ENCODE measurements at places on chromosomes 4 and X.

- DNase-seq: no peak
Measured at GRCh38 chr4:82138374-82138773, 235.4 kb downstream of the HNRNPD start.

DNA sequence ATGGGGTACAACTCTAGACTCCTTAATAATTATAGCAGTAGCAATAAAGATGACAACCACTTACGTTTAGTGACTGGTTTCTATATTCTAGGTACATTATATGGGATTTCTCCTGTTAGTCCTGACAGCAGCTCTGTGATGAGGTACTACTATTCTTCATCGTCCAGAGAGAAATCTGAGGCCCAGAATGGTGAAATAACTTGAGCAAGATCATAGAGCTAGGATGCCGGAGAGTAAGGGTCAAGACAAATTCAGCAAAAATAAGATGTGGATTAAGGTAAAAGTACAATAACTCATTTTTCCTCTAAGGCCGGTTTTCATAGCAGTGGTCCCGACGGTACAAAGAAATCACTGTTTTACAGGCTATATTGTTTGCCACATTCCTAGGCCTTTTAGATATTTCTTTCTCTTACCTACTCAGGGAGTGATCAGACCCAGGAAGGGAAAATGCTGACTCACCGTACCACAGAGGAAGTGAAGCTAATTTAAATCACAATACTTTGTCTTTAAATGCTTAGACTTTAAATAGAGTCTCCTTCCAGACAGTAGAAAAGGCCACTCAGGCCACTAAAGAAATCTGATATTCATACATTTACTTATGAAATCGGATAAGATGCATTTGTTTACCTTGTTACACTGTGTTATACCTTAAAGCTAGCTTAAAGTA is 2023.0 kb upstream of the AGA start:
- DNase-seq: no peak

GRCh38 chr4:115128037-115128436 is 14.6 kb upstream of the NDST4 start:
- no peak for DNase-seq

DNA sequence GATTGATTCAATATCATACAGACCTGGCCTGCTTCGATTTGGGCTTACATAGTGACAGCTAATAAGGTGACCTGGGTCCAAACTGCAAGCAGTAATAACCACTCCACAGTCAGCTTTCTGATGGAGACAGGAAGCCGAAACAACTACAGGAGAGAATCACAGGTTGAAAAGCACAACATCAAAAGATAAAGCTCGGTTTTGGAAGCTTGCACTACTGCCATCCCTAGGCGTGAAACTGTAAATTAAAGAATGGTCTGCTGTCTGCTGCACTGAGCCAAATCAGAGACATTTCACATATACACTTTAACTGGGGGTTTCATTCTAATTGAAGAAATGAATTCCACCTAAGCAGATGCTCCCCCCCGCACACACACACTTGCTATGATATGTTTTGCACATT is 116.3 kb downstream of the DHX15 start:
- DNase-seq: no peak

DNA sequence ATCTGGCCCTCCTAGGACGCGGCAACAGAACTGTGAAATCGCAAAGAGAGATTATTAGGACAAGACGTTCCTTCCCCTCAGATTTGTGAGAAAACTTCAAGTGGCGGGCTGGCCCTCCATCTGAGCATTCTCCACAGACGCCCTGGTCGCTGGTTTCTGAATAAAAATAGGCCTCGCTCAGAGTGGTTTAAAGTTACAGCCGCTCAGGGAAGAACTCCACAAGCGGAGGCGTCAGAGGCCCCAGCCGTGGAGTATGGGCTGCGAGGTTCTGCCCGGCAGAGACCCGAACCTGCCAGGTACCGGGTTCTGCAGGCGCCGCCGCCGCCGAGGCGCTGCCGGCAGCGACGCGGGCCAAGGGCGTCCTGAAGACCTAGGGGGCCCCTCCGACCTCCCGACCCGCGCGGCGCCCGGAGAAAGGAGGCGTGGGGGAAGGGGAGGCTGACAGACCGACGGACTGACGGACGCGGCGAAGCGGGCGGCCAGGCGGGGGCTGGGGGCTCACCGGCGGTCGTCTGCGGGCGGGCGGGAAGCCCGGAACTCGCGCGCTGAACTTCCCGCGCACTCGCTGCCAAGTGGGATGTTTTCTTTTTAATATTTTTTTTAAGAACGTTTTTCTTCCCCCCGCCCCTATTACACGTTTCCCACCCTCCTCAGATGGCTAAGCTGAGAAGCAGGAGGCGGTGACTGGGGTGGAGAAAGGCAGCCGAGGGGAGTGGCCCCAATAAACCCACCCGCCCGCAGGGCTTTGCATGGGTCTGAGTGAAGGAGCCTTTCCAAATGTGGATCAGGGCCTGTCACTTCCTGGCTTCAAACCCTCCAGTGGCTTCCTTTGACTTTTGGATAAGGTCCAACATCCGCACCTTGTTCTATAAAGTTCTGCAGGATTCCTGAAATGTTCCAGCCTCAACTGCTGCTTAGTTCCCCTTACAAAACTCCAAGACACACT is at the start of gene PABPC4L:
Gene PABPC4L, minus strand, starts transcription at position 574 of the 946 bp plus-strand sequence. CDS start 770 bp downstream, outside the sequence.
- no peak for DNase-seq

- DNase-seq: no peak
Measured at GRCh38 chr4:113086172-113086695, 36.8 kb downstream of the ANK2 start.

- no peak for DNase-seq
Measured at GRCh38 chr4:139988863-139989765, 164.9 kb downstream of the MAML3 start.

- no peak for DNase-seq
Measured at GRCh38 chrX:105458846-105459245, 238.4 kb upstream of the TEX13A start.

DNA sequence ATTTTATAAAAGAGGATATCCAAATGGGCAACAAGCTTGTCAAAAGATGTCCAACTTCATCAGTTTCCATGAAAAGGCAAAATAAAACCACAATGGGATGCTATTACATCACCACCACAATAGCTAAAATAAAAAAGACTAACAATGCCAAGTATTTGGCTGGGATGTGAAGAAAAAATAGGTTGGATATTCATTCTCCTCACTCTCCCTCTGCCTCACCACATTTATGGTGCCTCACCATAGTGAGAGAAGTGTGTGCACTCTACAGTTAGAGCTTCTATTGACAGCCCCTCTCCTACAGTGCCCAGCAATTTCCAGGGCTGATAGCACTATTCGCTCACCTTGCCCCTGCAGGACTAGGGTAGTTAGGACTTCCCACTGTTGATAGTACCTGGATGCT is 25.5 kb downstream of the VEGFC start:
- no peak for DNase-seq

DNA sequence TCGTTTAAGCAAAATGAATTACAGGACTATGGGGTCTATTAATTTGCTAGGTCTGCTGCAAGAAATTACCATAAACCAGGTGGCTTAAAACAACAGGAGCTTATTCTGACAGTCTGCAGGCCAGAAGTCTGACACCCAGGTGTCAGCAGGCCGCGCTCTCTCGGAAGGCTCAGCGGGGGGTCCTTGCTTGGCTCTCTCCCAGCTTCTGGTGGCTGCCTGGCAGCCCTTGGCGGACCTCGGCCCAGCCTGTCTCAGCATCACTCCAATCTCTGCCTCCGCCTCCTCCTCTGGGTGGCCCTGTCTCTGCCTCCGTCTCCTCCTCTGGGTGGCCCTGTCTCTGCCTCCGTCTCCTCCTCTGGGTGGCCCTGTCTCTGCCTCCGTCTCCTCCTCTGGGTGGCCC is 580.5 kb upstream of the FAT1 start:
- no peak for DNase-seq

DNA sequence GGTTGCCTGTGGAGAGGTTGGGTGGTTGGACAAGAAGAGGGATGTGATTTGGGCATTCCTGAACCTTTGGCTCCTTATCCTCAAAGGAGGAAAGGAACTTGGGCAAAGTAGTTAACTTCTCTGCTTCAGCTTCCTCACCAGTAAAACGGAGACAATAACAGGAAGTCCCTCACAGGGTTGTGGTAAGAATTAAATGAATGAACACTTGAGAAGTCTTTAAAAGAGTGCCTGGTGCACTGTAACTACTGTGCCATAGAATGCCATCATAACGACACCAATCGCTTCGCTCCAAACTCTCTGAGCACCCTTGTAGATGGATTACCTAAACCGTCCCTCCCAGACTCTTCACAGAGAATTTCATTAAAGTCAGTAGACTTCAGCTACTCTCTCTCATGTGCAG is 10.5 kb downstream of the ZCCHC18 start:
- no peak for DNase-seq

- no peak for DNase-seq
Measured at GRCh38 chr4:47668810-47669408, 169.0 kb downstream of the CORIN start.

DNA sequence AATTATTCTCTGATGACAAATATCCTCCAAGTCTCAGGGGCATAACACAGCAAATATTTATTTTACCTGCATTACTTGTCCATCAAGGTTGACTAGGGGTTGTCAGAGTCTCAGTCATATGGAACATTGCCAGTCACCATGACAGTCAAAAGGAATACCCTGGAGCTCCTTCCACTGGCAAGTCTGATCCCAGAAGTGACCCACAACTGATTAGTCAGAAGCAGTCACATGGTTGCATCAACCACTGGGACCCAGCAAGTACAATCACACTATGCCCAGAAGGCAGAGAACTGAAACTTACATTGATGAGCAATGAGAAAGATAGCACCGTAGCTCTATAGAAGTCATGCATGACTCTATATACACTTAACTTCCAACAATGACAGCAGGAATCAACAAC is 41.9 kb upstream of the SOD3 start:
- DNase-seq: no peak

- no peak for DNase-seq
Measured at GRCh38 chrX:31293409-31293808, 221.6 kb upstream of the FTHL17 start.

DNA sequence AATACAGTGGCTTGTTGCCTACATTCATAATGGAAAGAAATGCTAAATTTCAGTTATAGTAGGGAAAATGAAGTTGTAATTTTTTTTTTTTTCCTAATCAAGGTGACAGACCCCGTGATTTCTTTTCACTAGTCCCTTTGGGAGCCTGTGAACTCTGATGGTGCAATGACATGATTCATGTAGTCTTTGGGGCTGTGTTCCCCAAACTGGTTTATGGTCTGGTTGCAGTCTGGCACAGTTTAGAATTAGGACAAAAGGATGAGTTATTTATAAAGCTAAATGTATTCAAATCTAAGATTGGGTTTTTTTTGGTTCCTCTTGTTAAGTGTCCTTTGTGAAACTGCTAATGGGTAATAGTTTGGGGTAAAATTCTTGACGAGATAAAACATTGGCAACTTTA is 66.0 kb downstream of the REPS2 start:
- DNase-seq: no peak

DNA sequence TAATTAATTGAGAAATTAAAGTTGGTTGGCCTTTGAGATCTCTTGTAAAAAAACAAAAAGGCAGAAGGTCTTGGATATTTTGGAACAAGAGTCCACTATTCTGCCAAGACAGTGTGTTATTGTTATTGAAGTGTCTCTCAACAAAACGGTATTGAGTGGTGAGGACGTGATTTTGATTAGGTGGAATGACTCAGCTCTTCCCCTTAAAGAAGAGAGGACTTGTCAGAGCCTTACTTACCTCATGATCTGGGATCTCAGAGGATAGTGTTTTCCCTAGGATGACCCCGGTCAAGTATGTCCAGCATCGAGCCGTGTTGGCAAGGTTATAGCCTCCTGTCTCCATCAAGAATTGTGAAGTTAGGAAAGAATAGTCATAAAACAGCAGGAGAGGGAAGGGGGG is 110.9 kb downstream of the HDAC8 start:
- DNase-seq: no peak

DNA sequence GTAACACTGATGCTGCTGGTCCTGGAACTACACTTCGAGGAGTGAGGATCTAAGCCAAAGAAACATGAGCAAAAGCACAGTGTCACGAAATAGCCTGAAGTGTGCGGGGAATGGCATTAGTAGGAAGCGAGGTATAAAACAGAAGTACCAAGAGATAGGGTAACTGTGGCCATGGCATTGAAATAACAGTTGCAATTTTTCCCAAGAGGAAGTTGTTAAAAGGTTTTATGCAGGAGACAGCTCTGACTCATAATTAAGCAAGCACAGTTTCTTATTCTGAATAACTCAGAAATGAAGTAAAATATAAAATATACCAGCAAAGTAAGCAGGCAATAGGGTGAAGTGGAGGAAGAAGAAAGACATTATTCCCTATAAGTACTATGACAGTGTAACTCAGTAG is 90.3 kb upstream of the TMEM150C start:
- DNase-seq: no peak

DNA sequence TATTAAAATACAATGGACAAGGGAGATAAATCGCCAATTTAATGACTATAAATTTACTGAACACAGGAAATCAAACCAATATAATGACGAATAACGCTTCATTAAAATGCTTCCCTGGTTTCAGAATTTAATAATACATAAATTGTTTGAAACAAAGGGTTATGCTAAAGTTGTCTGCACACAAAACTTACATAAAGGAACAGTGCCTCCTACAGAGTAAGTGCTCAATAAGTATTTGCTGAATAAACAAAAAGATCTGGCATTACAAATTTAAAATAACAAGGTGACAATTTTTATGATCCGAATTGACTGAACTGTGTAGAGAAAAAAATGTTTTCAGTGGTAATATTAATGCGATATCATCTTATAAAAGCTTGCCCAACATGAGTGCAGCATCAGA is 69.6 kb downstream of the NOCT start:
- no peak for DNase-seq

DNA sequence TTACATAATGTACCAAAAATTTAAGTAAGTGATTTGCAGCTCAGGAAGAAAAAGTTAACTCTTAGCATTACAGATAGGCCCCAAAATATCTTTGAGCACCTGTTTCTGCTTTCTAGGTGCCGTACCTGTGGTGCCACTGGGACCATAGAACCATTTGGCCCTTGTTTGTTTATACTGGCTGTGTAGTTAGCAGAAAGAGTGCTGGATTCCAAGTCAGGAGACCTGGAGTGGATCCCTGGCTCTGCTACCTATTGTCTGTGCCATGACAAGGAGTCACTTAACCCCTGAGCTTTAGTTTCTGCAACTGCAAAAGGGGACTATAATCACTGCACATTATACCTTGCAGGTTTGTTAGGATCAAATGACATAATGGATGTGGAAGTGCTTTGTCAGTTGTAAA is 137.8 kb upstream of the GPR101 start:
- DNase-seq: no peak
